ENCODE measurements at places on chromosomes 4 and X.

DNA sequence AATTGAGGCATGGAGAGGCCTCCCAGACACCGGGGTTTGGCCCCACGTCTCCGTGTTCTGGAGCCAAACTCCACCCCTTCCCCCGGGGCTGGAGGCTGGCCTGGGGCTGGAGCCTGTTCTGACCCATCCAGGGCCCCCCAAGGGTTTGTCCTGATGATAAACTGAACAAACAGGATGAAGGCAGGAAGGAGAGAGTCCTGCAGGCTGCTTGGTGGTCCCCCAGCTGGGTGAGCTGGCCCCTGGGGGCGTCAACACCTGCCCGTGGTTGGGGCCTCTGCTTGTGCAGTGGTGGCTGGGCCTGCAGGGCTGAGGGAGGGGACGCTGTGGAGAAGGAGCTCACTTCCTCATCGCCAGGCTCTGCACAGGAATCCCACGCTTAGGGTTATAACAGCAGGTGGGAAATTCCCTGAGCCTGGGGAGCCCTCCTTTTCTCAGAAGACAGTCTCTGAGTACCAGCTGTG, 2.3 kb downstream of the SH3TC1 start:
- DNase-seq, result peak; percentile 74

DNA sequence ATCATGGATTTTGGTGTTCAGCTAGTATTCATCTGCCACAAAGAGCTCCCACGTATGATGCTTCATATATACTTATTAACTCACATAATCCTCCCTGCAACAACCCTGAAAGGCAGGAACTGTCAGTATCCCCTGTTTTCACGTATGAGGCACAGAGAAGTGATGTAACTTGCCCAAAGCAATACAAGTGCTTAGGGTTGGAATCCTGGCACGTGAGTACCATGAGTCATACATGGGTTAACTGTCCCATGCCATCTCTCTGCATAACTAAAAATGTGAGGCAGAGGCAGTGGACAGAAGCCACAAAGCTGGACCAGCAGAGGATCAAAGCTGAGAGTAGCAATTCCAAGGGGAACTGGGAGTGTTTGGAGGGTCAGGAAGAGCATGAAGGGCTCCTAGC, 35.7 kb upstream of the EGFL6 start:
- no peak for DNase-seq

DNA sequence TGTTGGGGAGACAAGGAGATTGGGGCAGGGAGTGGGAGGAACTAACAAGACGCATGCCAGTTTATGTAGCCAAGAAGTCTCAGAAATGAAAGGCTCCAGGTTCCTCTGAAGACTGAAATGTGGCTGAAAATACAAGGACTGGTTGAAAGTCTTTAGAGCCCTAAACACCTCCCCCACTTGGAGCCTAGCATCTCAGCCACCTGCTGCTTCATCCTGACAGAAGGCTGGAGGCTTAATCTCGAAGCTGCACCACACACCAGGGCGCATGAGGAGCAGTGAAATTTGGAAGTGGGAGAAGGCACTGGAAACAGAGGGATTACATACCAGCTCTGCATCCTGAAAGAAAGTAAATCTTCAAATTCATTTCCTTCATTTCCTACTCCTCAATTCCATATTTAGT, 160.7 kb upstream of the FTHL17 start:
- no peak for DNase-seq

DNA sequence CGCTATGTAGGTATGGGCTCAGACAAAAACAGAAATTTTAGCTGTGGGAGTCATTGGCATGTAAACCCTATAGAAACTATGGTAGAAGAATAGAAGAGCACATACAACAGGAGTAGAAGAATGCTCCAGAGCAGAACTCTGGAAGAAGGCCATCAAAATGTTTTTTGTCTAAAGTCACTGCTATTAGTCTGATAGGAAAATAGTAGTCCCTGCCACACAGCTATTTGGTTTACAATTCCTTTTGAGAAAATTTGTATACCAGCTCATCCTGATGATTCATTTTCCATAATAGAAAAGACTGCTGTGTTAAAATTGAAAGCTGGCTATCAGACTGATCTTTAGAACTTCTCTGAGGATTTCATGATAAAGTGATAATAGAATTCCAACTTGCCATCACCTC, 32.8 kb upstream of the ADAD1 start:
- DNase-seq, result no peak

DNA sequence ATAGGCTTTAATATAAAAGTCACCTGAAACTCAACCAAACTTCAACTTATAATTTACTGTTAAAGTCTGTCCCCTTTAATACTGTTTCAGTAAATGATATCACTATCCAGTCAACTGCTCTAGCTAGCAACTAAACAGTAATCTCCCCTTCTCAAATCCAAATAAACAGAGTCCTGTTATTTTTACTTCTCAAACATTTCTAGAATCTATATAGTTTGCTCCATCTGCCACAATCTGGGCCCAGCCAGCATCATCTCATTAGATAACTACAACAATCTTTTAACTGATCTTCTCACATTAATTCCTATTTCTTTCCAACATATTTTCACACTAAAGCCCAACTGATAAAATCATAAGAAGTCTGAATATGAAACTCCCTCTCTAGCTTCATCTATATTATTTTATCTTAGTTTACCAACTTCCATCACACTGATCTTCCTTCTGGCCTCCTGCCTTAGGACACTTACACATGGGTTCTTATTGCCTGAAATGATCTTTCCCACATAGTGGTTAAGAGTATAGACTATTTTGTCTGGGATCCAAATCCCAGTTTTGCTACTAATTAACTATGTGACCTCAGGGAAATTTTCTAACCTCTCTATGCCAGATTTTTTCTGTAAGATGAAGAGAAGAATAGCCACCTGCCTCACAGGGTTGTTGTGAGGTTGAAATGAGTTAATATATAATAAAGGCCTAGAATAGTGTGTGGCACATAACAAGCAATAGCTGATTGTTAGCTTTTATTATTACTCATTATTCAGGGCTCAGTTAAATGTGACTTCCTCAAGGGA, 18.6 kb downstream of the TBCK start:
- no peak for DNase-seq

DNA sequence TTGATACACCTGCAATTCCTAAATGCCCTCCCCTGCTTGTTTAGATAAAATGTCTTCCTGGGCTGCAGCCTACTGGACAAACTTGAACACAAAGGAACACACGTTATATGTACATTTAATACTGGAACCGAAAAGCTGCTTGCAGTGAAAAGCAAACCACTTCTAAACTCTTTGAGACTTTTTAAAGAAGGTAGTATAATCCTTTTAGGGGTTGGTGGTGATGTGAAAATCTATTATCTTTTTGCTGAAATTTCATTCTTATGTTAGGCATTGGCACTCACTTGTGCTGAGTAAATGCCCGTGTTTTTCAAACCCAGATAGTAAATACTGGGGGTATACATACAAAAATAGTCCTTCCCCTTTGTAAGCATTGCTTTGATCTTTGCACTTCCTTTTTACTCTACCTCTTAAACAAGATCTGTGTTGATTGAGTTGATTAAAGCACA, 2.2 kb downstream of the NFKB1 start:
- no peak for DNase-seq

DNA sequence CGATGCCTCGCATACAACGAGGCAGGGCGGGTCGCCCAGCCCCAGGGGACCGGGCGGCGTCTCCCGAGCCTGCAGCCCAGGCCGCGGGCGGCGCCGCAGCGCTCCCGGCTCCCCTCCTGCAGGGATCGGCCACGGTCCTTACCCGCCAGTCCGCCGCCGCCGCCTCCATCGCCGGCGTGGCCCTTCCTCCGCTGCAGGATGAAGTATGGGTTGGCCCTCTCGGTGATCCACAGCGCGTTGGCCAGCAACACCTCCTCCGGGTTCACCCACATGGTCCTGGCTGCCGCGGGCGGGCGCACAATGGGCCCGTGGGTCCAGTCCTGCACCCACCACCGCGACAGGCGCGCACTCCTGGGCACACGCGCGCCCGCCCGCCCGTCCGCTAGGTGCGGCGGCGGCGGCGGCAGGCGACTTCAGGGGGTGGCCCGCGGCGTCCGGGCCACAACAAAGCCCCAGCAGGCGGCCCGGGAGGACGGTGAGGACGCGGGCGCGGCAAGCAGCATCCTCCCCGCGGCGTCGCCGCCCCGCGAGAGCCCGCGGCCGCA, 339 bp downstream of the TBC1D9 start:
- peak; percentile 26 for DNase-seq

GRCh38 chr4:153785910-153786721, 2.8 kb downstream of the SFRP2 start:
- no peak for DNase-seq

DNA sequence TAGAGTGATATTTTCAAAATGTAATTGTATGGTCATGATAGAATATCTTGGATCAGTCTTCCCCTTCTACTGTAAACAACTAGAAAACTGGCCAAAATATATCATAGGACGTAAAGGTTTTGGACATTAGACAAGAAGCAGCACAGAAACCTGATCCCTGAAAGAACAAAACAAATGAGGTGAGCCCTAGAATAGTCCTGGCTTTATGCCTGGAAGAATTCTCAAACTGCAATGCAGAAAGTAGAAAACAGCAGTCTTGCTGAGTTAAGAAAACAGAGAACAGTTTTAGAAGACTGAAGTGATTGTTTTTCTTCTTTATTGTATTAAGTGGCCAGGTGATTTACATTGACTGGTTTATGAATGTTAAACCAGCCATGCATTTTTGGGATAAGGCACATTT, 19.5 kb downstream of the NSUN7 start:
- no peak for DNase-seq

GRCh38 chr4:125639182-125639621, 324.4 kb downstream of the FAT4 start:
- DNase-seq, result no peak

DNA sequence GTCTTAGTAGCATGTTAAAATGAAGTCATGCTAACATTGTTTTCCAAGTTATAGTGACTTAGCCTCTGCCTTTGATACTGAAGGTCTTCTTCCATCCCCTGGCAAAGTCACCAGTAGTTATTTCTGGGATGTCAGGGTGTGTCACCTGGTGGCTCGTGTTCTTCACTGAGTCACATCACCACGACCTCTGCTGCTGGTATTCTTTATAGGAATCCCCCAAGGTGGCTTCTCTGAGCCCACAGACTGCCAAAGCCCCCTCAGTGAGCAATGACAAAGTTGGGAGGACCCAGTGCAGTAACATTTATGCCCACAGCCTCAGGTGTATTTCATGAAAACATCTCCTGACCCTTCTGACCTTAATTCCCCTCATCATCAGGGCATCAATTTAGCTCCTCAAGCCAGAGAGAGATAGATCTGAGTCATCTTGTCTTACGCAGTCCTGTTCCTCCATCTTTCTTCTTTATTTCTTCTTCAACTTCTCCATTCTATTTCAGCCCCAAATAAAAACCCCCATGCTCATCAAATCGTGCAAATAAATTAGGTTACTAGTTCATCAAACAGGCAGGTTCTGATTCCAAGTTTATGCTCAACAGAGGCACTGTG, 29.3 kb upstream of the GPRIN3 start:
- peak; percentile 43 for DNase-seq

DNA sequence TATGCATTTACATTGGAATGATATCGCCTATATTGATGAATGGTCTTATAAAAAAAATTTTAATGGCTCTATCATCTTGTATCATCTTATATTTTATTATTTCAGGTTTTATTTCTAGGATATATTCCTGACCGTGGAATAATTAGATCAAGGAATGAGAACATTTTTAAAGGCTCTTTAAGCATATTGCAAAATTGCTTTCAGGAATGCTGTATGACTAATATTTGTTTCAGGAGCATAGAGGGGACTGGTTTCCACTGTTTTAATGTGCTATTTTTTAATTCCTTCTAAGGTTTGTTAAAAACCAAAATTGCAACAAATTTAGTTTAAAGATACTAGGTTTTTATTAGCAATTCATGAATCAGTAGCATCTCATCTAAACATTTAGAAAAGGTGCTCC, 120.2 kb downstream of the BMPR1B start:
- DNase-seq, result no peak

DNA sequence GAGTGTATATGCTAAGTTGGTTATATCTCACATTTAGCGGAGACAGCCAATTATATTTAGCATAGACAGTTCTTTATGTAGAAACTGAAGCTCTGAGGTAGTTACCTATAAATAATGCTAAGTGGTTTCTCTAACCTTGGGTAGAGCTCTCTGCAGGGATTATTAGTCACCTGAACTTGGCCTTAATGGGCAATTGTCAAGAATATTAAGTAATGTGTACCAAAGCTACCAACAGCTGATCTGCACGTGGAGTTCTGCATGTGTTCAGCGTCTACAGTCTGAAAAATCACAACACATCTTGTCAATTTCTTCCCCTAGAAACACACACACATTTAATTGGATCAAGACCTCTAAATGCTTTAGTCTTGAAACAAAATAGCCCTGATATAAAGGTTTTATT, 740.6 kb upstream of the FAM241A start:
- DNase-seq, result no peak

DNA sequence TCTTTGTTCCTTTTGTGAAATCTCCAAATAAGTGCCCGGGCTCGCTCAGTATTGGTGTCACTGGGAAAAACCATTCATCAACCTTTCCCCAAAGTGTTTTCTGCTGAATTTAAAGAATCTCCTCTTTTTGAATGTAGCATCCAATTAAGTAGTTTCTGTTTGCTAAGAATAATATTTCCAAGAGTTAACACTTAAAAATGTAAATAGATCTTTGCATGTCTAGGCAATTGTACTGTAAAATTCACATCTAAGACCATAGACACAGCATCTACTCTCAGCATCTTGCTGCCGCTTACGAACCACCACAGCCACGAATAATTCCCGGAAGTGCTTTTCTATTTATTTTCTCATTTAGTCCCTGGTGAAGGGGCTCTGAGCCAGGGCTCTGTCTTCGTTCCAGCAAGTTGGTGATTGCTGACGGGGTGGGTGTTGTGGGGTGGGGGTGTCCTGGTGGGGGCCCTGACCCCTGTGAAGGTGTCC, 1.4 kb downstream of the NSG1 start:
- DNase-seq, result no peak

GRCh38 chr4:5878359-5878758, 14.5 kb downstream of the CRMP1 start:
- no peak for DNase-seq

DNA sequence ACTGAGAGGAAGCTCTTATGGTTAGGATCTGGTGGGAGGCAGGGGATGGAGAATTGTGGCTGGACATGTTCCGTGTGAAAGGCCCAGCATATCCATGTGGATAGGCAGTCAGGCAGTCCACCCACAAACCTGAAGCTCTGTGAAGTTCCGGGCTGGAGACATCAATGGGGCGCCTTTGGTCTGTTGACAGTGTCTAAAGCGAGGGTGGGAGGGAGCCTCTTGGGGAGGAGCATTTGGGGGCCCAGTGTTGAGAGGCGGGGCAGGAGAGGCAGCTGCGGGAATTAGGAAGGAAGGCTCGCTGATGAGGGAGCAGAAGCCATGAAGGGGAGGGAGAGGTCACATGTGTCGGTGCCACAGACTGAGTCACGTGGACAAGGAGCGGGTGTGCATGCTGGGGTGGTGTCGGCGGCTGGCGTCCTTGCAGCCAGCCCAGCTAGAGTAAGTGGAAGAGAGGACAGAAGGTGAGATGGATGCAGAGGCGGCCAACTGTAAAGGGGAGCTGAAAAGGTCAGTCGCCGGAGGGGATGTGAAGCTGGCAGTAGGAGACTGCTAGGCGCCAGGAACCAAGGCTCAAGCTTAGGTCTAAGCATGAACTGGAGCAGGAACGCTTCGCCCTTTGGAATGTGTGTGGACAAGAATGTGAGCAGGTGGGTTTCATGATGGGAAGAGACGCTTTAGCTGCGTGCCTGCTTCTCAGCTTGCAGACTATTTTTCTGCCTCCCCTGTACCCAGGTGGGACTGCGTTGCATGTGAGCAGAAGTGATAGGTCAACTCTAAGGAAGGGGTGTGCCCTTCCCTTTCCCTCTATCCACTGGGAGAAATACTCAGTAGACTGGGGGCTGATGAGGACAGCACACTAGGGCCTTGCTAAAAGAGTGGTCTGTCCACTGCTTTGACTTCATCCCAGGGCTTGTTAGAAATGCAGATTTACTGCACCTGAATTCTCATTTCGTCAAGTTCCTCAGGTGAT, 44.0 kb upstream of the TLR2 start:
- no peak for DNase-seq
